NCI-H1694 (cell line): ENCODE measurements at places on chromosomes 12 and 14.

- DNase-seq = no peak
Observed at GRCh38 chr12:56307221-56307965, 7.3 kb upstream of the CS start.

DNA sequence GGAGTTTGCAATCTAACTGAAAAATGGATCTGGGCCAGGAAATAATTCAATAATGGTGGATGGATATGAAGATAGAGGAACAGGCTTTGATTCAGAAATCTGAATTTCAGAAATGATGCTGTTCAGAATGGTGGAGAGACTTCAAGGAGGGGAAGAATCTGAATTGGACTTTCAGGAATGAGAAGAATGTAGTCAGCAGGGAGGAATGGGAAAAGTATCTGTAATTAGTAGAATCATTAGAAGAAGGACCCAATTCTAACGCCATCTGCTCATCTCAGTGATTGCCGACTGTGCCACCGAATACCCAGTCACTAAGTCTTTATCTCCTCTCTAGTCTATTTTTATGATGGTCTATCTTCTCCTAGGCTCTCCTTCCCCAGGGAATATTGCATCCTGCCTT lies 363.2 kb downstream of the GALC start:
- no peak for DNase-seq

DNA sequence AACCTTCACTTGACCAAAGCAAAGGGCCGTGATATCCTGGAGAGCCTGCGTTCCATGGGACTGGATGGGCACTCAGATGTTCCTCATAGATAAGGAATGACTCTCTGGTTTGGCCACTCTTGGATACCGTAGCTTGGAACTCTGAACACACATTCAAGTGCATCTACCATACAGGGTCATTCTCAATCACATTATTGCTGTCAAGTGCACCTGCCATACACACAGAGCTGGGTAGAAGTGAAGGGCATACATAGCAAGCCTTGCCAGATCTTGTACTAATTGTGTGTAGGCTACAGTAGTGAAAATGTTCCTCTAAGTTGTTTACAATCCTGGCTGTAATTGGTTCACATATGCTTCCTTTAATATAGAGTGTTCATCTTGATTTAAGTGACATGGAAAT lies 58.3 kb downstream of the PELI2 start:
- no peak for DNase-seq

GRCh38 chr12:123449249-123449733 lies 8.6 kb upstream of the SNRNP35 start:
- no peak for DNase-seq

DNA sequence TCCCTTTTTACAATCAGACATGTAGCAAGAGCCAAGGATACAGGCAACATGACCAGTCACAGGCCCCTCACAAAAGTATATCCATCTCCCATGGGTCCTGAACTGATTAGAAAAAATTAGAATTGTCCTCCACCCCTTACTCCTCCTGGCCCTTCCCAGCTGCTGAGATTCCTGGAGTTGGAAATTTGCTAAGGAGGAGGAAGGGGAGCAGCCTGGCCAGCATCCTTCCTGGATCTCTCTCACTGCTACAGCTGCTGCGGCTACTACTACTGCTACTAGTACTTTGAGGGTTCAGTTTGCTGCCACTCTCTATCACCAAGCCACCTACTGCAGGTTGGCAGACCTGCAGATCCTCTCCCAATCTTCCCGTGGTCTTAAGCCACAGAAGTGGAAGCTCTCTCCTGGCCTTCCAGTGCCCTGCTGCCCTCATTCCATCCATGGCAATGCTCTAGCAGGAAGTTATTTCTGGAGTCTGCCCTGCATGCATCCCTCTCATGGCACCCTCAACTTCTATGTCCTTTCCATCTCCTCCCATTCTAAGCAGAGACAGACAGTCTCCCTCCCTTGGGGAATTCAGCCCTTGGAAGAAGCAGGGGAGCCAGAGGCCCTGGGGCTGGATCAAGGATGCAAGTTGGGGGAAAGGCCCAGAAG lies 1.0 kb downstream of the ITGA7 start:
- no peak for DNase-seq

DNA sequence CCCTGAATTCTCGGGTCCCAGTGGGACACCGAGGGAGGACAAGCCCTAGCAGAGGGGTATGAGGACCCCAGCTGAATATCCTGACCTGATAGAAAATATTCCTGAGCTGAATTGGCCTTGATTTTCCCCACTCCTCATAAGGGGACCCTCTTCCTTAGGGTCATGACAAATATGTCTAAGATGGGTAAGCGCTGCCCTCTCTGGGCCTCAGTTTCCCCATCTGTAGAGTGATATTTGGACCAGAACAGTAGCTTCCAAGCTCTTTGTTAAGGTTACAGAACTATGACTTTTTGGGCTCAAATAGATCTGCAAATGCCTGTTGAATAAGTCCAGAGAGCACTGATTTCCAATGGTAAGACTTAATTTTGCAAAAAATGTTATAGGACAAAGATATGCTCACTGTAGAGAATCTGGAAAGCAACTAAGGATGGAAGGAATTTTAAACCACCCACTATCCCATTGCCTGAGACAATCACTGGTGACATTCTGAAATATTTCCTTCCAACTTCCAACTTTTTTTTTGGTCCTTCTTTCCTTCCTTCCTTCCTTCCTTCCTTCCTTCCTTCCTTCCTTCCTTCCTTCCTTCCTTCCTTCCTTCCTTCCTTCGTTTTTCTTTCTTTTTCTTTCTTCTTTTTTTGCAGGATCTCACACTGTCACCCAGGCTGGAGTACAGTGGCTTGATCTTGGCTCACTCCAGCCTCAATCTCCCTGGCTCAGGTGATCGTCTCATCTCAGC lies 32.0 kb downstream of the MYL2 start:
- no peak for DNase-seq

GRCh38 chr14:100121643-100122480 lies 37.6 kb downstream of the DEGS2 start:
- no peak for DNase-seq

DNA sequence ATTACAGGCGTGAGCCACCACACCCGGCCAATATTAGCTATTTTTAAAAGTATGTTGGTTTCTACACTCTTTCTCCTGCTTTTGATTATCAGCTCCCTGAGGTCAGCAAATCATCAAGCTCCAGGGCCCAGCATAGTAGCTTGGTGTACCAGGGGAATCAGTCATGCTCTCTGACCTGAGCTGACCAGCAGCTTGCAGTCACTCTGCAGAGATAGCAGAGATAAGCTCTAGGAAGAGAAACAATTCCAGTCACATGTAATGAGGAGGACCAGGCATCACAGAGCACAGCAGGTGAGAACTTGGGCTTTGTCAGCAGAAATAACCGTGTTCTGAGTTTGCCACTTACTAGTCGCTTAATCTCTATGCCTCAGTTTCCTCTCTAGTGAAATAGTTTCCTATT lies 8.5 kb downstream of the PLEKHD1 start:
- DNase-seq = no peak

DNA sequence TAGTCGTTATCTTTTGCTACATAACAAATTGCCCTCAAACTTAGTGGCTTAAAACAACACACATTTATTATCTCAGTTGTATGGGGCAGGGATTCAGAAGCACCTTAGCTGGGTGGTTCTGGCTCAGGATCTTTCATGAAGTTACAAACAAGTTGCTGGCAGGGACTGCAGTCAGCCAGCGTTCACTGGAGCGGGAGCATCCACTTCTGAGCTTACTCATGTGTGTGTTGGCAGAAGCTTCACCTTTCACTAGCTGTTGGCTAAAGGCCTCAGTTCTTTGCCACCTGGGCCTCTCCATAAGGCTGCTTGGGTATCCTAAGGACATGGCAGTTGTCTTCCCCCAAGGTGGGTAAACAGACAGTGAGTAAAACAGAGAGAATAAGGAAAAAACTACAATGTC lies 365.7 kb downstream of the RPS29 start:
- peak; percentile 62 for DNase-seq

DNA sequence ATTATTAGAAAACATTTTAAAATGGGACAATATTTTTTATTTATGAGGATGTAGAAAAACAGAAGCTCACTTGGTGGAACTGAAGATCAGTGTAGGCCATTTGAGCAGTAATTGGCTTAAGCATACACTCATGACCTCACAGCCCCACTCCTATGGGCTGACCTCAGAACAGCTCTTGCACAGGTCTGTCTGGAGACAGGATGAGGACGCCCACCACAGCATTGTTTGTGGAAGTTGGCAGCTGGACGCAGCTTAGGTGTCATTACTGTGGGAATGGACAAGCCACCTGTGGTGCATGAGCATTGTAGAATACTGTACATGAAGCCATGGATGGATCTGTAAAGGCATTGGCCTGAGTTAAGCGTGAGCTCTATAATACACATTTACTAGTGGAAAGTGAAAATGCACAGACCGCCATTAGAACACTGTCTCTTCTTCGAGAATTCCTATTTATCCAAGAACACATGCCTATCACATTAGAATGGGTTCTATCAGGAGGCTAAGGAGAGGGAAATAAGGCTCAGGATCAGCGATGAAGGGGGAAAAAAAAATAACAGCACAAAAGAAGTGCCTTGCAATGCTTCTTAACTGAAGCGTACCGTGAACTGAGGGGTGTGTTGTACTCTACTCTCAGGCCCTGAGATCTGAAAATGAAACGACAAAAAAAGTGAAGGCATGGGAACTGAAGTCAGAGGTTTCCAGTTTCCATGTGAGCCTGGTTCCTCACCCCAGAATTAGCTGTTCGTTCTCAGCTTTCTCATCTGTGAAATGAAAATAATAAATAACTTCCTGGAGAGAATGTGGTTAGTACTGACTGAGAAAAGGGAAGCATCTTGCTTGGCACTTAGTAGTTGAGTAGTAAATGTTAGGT lies 33.6 kb downstream of the KCNA1 start:
- DNase-seq = no peak

GRCh38 chr14:51680031-51680430 lies 28.3 kb downstream of the FRMD6 start:
- DNase-seq = no peak

GRCh38 chr14:104779776-104780512 lies 15.6 kb downstream of the AKT1 start:
- no peak for DNase-seq

DNA sequence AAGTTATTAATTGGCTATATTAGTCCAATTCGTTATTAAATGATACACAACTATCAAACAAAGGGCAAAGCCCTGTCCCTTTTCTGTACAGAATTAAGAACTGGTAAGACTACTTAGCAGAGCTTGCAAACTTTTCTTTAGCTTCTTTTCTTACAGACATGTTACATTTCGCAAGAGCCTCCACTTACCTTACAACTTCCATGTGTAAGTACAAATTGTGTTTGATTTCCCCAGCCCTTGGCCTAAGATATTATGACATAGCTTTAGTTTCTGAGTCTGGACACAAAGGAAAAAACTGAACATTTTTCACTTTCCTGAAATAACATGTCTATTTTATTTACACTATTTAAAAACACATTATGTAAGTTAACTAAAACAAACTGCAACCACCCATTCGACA lies 1.7 kb downstream of the ATF7 start:
- no peak for DNase-seq

DNA sequence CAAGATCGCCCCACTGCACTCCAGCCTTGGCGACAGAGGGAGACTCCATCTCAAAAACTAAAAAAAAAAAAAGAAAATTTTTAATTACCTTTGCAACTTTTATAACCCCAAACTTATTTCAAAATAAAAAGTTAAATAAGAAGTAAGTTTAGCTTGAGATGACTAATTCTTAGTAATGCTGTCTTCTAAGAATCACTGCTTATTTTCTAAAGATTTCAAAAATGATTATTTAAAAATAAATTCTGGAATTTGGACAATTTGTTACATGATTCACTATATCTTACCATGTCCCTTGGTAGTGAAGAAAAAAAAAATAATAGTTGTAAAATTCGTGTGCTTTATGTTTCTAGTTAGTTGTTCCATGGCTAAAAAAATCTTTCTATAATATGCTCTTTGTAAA lies 11.6 kb upstream of the HECTD1 start:
- no peak for DNase-seq

GRCh38 chr12:2054091-2055018 lies 1.6 kb downstream of the CACNA1C start:
- DNase-seq = no peak

- DNase-seq = no peak
Observed at GRCh38 chr12:47382305-47382704, 302.5 kb upstream of the AMIGO2 start.

DNA sequence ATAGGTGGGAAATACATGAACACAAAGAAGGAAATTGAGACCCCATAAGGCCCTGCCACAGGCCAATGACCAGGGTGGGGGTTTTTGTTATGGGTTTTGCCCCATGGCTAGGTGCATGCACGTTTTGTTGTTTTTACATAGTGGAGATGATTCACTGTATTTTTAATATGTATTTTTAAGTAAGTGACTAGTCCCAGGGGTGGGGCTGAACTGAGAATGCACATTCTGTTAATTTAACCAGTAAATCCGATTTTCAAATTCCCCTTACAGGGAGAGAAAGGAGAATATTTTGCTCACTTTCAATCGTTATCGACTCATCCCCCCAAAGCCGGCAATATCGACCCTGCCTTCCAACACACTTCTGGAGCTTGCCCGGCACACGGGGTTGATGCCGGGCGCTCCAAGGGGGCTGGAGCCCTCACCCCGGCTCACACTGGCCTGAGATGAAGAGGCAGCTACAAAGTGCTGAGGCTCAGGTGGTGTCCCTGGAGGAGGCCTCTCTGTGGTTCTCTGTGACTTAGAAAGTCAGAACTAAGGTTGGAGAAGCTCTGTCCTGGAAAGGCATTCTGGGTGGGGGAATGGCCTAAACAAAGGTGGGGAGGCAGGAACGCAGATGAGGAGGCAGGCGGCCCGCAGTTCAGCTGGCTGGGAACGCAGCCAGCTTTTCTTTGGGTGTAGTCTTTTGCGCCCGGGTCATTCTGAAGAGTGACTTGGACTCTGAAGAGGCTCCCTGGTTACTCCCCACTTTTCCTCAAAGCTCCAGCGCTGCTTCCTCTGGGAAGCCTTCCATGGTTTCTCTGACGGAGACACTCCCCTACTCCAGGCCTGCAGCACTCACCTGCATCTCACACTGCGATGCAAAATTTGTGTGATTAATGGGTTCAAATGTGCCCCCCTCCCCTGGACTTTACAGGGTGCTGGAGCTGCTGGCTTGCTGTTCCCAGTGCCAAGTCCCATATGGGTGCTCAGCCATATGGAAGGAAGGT lies 50.7 kb upstream of the DLK1 start:
- no peak for DNase-seq

DNA sequence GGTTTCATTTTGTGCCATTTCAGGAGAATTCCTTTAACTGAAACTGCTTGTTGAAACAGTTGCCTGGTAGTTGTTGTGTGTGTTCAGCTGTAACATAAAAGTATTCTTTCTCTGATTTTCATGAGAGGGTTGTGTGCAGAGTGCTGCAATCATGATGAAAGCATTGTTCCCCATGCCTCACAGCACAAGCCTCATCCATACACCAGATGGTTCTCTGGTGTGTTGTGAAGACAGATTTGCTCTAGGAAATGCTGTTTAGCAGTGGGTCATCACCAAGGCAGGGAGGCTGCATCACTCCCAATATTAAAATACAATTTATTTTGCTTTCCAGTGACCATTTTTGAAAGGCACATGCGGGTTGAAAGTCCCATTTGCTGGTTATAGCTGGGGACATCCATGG lies 404.4 kb downstream of the AACS start:
- no peak for DNase-seq

DNA sequence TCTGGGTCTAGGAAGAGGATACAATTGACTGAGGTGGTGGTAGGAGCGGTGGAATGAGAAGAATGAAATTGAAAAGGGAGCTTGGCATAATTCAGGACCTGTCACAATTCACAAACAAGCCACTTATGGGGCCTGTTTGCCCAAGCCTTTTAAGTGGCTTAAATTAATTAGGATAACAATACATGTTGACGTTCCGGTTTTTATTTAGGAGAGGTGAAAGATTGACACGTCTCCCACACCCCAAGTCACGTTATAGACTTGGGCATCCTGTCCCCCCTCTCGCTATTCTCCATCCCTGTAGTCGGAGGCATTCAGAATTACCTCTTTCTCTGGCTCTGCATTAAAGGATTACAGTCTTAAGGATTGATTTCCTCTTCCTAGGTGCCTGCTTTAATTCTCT lies 954 bp upstream of the CALCOCO1 start:
- DNase-seq = no peak
